ENCODE measurements at places on chromosomes 3 and 15.

GRCh38 chr3:42711491-42712343, 9.1 kb upstream of the HHATL start:
- DNase-seq: no peak

DNA sequence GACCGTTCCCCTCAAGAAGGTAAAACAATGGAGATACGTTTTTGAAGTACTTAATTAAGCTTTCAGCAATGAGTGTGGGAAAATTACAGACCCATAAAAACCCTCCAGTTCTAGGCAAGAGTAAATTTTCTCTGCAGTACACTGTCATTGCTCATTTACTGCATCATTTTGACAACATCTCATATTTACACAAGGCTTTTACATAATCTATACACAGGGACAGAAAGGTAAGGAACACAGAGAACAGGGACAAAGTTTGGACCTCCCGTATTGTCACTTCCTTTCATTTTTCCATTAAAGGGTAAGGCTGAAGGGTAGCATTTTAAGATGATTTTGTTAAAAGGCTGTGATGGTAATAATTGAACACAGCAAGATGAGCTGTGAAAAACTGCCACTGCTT, 7.4 kb upstream of the HGD start:
- no peak for DNase-seq

- DNase-seq: no peak
Measured at GRCh38 chr3:53799338-53799865, 46.8 kb downstream of the CHDH start.

- DNase-seq: no peak
Measured at GRCh38 chr15:80699981-80700380, 4.9 kb downstream of the ABHD17C start.

DNA sequence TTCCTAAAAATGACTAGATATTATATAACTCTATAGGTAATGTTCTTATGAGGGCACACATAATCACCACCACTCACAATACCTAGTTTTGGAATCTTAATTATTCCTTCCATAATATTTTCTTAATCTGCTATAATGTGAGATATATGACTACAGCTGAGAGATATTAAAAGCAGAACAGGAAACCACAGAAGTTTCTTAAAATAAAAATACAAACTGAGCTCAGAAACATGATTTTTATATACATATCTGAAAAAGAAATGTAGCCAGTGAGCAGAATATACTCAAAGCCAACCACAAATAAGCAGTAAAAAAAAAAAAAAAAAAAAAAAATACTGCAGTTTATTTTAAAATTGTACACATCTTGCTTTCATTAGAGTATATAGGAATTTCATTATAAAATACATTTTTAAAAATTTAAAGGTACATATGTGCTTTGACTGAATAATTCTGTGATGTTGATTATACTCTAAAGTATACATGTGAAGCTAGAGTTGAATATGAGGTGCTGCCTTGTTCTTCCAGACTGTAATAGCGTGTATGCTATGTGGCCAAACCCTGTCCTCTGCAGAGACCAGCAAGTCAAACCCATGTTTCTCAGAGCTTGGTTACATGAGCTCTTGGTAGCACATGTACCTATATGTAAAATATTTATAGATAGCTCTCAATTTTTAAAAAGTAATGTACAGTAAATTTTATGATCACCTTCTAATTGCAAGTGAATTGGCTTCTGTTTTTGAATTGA, 175.0 kb downstream of the UBE2E2 start:
- DNase-seq: no peak

Data from Caki2 (cell line).